ENCODE measurements at places on chromosomes 13 and 19.

- no peak for DNase-seq
Observed at GRCh38 chr19:6059988-6060599, 50.2 kb downstream of the RFX2 start.

- peak; percentile 42 for DNase-seq
Observed at GRCh38 chr19:45676851-45677263, 8.8 kb downstream of the GIPR start.

GRCh38 chr19:36421749-36422481 lies 3.5 kb upstream of the ZFP82 start:
- DNase-seq: peak; percentile 86

DNA sequence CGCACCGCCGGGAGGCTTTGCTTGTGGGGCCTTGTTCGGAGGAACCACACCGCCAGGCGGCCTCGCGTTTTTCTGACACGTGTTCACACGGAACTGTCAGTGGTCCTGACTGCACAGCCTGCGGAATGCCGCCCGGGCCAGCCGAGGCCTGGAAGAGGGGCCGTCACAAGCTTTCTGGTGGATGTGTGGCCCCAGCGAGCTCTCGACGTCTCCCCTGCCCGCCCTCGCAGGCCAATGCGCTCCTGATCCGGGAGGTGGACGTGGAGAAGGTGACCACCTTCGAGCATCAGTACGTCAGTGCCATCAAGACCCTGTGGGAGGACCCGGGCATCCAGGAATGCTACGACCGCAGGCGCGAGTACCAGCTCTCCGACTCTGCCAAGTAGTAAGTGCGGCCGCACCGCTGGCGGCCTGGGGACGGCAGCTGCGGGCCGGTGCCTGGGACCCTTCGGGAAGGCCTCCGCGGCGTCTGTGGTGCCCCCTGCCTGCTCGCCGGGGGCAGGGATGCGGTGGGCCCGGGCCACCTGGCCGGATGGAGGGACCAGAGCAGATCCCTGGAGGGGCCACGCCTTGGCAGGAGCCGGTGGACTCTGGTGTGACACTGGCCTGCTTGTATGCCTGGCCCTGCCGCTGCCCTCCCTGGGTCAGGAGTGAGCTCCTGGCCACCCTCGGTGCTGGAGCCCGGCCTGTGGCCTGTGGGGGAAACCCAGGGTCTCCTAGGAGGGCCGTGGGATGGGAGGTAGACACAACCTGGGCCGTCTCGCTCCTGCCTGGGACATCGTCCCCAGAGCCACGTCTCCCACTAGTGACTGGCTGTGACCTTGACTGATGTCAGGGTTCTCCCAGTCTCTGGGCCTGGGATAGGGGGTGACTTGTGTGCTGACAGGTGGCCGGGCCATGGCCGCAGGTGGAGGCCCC lies 19.2 kb downstream of the GNA11 start:
- DNase-seq: no peak

- DNase-seq: no peak
Observed at GRCh38 chr13:46668931-46669525, 116.1 kb downstream of the LRCH1 start.
